ENCODE measurements at places on chromosomes 7 and 10. TPM values are rescaled to one million over a fixed set of nuclear protein-coding genes. Genes with fewer than 3 reads are reported as not detected.

DNA sequence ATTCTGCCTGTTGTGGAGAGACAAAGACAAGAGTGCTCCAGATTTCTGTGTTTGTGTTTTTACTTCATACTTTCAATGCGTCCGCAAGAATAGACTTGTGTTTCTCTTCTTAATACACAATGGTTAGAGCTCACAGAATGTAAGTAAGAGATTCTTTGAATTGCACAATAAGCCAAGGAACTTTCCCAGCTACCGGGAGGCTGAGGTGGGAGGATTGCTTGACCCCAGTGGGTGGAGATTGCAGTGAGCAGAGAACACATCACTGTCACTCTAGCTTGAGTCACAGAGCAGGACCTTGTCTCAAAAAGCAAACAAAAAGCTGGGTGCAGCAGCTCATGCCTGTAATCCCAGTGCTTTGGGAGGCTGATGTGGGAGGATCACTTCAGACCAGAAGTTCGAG, 250.7 kb upstream of the MYO3A start:
- no peak for DNase-seq

Gene AKR1E2
- total RNA-seq: 15.3 TPM

DNA sequence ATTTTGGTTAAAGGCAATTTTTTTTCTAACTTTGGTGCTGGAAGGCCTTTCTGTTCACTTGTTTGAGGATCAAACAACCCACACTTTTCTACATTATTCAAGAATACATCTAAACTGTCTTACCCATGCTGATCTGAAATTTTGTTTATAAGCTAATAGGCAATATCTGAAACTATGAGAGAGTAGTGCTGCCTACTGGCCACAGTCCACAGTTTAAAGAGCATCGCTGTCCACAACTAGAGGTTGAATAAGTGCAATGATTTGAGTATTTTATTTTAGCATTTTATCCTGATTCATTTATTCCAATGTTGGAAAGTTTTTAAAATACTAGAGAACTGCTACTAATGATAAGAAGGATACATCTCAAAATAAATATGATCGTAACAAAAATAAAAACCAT, 306.9 kb downstream of the ELMO1 start:
- no peak for DNase-seq

Gene ZNF316
- total RNA-seq: 40.6 TPM

DNA sequence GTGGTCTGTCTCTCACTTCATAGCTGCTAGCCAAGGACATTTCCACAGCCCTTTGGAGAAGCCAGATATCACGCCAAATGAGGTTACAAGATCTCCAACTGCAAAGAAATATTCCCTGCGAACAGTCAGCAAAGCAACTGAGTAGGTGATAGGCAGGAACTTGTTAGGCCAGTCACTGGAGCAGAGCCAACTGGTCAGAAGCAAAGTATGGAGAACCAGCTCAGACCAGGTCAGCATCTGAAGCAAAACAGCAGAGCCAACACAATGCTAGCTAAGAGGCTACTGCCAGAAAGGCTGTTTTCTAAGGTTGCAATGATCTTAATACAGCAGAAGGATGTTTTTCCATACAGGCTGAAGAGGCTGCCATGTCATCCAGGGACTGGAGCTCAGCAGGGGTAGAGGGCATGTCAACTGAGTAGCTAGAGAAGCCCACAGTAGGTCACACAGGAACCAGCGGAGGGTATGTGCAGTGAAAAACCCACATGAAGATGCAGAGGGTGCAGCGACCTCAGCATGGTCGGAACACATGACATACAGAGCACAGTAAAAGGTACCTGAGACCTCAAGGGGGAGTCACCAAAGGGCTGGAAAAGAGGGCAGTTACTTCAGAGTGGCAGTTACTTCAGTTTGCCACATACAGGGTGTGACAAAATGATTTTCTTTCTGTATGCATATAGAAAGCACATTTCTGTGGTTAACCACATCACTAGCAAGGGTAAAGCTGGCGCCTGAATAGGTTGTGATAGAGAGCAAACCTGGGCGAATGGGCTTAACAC, 8.9 kb downstream of the SEC31B start:
- peak; percentile 71 for DNase-seq

DNA sequence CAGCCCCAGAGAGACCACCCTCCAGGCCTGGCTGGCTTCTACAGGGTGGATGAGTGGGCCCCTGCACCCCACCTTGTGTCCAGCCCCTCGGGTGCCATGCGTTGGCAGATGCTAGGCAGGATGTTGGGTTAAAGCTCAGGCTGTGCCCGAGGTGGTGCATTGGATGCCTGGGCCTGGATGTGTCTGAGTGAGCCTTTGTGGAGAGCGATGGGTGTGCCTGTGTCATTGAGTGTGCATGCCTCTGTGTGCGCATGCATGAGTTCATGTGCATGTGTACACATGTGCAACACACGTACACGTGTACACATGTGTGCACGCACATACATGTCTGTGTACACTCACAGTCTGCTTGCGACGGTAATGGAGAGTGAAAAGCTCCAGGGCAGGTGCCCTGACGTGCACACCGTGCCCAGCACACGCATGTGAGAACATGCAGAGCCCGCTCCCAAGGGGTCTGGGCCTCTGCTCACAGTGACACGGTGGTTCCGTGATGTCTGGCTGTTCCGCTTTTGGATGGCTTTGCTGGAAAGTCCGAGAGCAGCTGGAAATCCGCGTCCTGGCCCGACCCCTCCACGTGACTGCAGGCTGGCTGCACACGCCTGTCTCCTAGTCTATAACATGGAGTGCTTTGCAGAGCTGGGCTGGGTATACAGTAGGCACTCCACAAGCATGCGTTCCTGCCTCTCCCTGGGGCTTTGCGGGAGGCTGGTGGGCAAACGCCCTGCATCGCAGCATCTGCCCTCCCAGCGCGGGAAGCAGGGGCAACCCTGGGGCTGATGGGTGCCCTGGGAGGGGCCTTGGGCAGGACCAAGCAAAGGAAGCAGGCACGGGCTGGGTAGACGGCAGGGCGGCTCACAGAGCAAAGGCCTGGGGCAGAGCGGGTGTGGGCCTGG, 36.9 kb downstream of the ELFN1 start:
- DNase-seq: no peak

DNA sequence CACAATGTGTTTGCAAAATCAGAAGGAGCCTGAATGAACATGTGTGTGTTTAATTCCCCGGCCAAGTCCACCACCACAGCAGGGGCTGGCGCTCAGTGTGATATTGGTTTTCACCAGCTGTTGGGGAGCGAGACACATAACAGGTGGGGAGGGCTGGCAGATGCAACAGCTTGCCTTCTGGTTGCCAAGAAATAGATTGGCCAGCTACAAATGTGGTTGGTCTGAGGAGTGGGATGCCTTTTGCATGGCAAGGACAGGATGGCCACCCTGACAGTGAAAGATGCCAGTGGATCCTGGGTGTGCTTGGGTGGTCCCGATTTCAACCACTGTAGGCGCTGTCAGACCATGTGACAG, 292.5 kb upstream of the FZD8 start:
- no peak for DNase-seq

DNA sequence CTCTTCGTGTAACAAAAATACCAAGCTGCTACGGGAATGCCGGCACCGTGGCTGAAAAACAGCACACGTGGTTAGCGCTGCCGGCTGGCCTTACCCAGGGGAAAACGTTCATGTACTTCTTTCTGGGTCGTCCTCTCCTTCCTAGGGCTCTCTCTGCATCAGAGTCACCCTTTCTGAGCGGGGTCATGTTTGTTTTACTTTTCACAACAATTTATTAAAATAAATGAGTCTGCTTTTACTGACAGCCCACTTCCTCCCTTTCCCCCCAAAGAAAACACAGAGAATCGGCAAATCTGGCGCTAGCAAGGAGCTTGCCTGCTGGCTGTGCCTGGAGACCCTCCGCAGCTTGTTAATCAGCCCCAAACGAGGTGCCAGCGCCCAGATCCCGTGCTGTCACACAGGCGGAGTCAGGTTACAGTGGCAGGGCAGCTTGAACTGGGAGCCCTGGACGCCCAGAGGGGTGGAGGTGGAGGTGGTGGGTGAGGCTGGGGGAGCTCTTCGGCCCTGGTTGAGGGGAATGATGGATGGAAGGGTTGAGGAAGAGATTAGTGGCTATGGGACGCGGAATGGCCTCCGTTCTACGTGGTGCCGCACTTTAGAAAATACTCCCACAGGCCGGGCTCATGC, 162.2 kb upstream of the TNS3 start:
- DNase-seq: no peak

Gene GSTO1
- total RNA-seq: 86.1 TPM

Gene CALY
- not detected for total RNA-seq

Gene NEUROG3
- total RNA-seq: not detected

Gene HOXA1
- total RNA-seq: not detected

- DNase-seq: no peak
These were observed 16.5 kb downstream of the FAM131B start for GRCh38 chr7:143346018-143346417.

GRCh38 chr7:93146036-93146435, 2.1 kb downstream of the SAMD9L start:
- DNase-seq: peak; percentile 2

- DNase-seq: no peak
These were observed 151.6 kb downstream of the SND1 start for GRCh38 chr7:127803626-127804025.

DNA sequence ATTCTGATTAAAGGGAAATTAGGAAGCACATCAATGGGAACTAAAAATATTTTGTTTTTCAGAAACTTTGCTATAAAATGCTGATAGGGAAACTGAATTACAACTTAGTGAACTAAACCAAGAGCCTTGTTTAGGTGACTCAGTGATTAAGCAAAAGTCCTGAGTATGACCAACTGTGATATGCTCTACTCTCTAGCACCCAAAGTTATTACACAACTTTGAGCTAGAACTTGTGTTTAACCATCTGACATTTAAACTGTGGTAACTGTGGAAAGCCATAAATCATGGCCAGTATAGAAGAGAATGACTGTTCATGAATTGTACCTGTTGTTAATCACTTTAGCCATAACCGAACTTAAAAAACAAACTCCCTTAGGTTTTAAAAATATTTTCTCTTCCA, 127.4 kb downstream of the ZNF365 start:
- DNase-seq: no peak

GRCh38 chr10:4121502-4122380, 336.7 kb upstream of the KLF6 start:
- DNase-seq: no peak

Gene GFRA1
- 18.0 TPM for total RNA-seq

Gene CCDC172
- total RNA-seq: not detected

GRCh38 chr10:30988831-30989435, 42.7 kb downstream of the ZNF438 start:
- DNase-seq: no peak

Data from thyroid gland (tissue), 4 donors.